ENCODE measurements at places on chromosomes 1 and 21.

GRCh38 chr1:112058815-112059450 is 69.5 kb upstream of the KCND3 start:
- no peak for DNase-seq

GRCh38 chr1:42924851-42925760 is 33.6 kb downstream of the SLC2A1 start:
- no peak for DNase-seq

DNA sequence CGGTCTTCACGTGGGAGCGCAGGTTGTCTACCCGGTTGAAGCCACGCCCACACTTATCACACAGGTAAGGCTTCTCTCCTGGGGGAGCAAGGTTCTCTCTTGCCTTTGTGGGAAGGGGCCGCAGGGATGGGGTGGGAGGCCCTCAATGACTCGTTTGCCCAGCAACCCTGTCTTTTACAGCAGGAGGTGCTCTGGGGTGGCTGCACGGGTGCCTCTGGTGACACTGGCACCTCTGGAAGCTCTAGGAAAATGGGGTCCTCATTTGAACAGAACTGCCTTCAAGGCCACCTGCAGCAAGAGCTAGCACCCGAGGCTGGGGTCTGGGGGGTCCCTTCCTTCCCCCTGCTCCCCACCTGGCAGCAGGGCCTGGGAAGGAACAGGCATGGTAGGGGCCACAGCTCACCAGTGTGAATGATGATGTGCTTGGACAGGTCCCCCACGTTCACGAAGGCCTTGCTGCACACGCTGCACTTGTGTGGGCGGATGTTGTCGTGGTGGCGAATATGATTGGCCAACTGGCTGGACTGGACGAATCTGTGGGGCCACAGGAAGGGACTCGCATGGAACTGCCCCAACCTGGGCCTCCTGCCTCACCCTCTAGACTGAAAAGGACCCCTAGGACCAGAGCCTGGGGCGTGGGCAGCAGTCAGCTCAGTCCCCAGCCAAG is 33.1 kb downstream of the ZBTB17 start:
- no peak for DNase-seq

DNA sequence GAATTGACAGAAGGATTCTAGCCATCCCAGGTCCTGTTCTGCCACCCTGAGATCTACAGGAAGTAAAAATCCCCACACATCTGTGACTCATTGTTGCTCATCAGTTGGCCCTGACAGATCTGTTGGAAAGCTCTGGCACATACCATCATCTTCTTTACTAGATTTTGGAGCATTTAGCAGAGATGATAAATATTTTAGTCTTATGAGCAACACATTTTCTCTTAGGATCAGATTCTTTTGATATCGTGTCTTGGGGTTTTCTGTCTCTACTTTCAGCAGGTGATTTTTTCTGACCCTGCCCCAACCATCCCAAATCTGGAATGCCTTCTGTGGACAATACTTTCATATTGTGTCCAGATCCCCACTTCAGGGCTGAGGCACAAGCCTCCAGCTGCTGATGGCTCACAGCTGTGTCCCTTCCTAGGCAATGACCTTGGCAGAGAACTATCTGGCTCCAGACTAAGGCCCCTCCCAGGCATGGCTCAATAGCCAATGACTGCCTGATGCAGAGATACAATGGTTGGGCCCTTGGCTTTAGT is 102.8 kb downstream of the GDAP2 start:
- DNase-seq, result peak; percentile 77

DNA sequence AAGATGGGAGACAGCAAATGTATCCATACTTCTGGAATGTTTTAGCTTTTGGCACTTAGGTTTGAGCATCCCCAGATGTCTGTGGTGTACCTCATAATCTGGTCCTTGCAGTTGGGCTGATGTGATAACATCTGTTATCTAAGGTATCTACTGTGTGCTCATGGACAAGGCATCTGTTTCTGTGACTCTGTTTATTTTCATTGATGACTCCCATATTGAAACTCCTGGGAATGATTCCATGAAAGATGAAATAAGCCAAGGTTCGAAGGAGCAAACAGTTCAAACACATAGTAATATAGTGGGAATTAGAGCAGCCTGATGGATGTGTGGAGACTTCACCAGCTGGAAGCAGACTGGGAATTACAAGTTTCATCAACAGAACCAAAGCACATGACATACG is 20.7 kb upstream of the TRIM45 start:
- DNase-seq, result peak; percentile 48

DNA sequence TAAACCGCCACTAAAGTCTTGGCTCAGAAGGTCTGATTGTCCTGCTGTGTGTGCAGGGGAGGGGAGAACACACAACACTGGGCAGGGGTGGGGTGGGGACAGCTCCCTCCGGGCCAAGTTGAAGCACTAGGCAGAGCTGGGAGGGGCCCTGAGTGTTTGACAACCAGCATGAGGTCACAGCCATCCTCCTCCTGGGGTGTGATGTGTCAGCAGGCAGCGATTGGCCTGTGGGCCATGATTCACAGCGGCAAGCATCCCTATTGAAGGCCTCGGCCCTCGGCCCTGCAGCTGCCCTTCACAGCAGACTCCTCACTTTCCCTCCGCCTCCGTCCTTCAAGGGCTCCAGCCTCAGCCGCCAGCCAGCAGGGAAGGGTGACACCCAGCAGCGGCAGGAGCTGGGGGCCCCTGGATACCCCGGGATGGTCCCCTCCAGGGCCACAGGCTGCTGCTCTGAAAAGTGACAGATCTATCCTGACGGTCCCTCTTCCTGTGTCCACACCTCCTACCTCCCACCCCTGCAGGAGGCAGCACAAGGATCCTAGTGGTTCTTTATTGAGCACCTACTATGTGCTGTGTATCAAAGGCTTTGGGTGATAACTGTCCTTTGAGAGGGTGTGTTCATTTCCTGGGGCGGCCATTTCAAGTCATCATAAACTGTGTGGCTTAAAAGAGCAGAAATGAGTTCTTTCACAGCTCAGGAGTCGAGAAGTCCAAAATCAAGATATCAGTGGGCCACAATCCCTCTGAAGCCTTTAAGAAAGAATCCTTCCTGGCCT is 66.0 kb upstream of the SLC25A33 start:
- DNase-seq, result peak; percentile 90

DNA sequence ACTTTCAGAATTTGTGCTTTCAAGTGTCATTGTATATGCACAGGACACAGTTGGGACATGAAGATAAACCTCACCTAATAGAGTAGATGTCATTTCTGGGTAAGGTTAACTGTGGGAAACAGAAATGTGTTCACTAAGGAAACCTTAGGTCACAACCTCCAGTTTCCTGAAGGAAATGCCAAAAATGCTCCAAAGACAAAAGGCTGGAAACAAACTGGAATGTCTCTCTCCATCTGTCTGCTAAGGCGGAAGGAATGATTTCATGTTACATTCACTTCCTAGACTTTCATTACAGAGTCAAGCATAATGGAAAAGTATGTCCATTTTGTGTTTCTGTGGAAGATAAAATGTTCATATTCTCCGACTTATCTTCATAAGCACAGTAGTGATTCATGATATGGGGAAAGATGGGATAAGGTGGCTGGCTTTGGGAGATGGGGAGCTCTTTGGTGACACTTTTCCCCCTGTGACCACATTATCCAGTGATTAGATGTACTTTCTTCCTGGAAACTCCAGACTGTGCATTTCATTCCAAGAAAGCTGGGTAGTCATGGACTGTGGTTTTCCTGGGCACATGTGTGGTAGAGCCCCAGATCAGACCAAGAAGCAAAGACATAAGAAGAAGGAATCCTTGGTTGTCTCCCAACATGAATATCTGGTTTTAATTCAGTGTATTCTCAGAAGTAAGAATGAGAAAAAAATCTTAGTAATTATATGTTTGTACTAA is 5.7 kb downstream of the S1PR1 start:
- peak; percentile 27 for DNase-seq

DNA sequence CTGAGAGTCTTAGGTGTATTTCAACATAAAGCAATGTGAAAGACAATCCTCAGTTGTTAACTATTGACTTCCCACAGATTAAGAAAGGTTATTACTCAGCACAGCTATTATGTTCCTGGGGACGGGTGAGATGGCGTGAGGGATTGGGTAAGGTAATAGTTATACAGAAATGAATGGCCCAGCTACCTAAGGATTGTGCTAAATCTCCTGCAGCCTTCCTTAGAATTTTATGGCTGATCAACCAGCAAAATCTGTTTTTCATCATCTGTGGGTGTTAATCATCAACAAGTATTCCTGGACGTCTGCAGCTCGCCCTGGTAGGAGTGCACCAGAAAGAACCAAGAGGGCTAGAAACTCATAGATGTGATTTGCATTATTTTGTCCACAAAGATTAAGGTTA is 146.0 kb upstream of the IVNS1ABP start:
- no peak for DNase-seq

Measured in NCI-H226 (cell line).